Myometrial cell (primary cell): ENCODE measurements at places on chromosomes 6 and 20. TPM values are rescaled to one million over a fixed set of nuclear protein-coding genes. Genes with fewer than 3 reads are reported as not detected.

The PAK5 gene
- total RNA-seq: not detected in 2 replicates

The CD83 gene
- total RNA-seq: 1.7 and 3.7 TPM in 2 replicates

The PARD6B gene
- total RNA-seq: 0.53 and 0.58 TPM in 2 replicates

The ZKSCAN4 gene
- total RNA-seq: 4.3 and 4.4 TPM in 2 replicates

The ZBTB46 gene
- 21.1 and 34.3 TPM in 2 replicates for total RNA-seq
